ENCODE measurements at places on chromosomes 4 and X. TPM values are rescaled to one million over a fixed set of nuclear protein-coding genes. Genes with fewer than 3 reads are reported as not detected.
A peak's percentile ranks its signal among the peaks of the same experiment; 100 is the strongest.

GRCh38 chr4:95363559-95363925 is 185.2 kb downstream of the UNC5C start:
- DNase-seq, result no peak
- H3K4me3 ChIP-seq, result no peak overlapping the region
- no peaks in the 10 kb centered on the region for H3K27me3 ChIP-seq
- no peaks in the 10 kb centered on the region for H3K36me3 ChIP-seq
- H3K27ac ChIP-seq, result no peak overlapping the region

DNA sequence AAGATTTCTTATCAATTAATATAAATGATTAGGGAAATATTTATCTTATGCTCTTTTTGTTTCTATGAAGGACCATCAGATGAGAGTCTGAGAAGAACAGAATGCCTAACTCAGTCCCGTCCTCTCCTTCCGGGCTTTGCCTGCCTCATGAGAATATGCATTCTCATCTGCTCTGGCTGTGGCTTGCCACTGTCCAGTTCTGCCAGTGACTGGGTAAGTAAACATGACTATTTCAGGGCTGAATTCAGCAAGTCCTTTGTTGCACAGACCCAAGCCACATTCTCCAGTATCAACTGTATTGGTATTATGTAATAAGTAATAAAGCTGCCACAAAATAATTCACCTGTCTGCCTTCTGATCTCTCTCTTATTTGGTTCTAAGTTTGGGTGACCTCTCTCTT is 110.7 kb downstream of the WDFY3 start:
- H3K4me1 ChIP-seq, result peaks cover 15% of the 10 kb centered on the region
- no peak overlapping the region for H3K27ac ChIP-seq
- no peak overlapping the region for H3K4me3 ChIP-seq

GRCh38 chrX:2540426-2540947 is 39.7 kb upstream of the DHRSX start:
- H3K4me1 ChIP-seq, result peaks cover 15% of the 10 kb centered on the region
- no peaks in the 10 kb centered on the region for H3K27me3 ChIP-seq
- H3K4me3 ChIP-seq, result no peak overlapping the region
- DNase-seq, result no peak
- H3K27ac ChIP-seq, result no peak overlapping the region
- H3K36me3 ChIP-seq, result no peaks in the 10 kb centered on the region

- no peak for DNase-seq
- H3K27me3 ChIP-seq, result no peaks in the 10 kb centered on the region
- no peak within 1 kb of the TSS for H3K27ac ChIP-seq
Observed at GRCh38 chr4:2059046-2059725, at the start of gene NAT8L. Gene NAT8L, plus strand, starts transcription at chr4:2059327. Its CDS starts 185 bp downstream, at chr4:2059512.

DNA sequence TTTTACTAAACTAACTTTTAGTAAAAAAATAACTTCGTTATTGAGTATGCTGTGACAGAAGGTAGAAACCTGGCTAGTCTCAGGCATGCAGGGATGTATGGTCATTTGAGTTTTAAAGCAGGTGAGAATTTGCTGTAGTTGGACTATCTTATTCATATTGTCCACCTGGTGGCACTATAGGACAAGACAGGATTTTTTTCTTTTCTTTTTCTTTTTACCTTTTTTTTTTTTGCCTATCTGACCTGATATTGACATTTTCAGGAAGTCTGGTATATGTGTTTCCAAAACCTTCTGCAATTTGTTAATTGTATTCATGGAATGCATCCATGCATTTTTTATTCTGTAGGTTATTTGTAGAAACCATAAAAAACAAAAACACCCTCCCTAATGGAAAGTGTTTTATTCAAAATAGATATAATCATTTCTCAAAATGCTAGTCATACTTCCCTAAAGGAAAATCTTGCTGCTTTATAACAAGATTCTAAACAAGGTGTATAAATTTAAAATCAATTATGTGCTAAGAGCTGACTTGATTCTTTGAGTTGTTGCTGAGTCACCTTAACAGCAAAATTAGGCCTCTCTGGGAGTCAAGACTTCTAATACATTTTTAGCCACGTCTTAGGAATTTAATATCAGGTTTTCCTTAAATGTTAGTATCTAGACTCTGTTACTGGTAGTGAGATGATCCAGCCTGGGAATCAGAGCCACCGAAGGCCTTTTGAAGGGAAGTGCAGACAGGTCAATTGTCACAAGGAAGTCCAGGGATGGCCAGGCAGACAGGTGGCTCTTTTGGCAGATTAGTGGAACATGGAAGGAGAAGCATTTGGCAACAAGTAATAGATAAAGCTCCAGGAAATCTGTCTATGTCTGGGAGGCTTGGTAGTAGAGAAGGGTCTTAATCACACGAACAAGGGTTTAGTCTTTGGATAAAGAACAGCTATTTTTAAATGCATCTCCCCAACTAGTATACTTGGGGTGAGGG is 201.3 kb upstream of the GNPDA2 start:
- H3K27ac ChIP-seq, result no peak overlapping the region
- no peak overlapping the region for H3K4me3 ChIP-seq
- peaks cover 14% of the 10 kb centered on the region for H3K4me1 ChIP-seq
- DNase-seq, result no peak
- H3K27me3 ChIP-seq, result no peaks in the 10 kb centered on the region

GRCh38 chr4:138609943-138610350 is 367.8 kb upstream of the SLC7A11 start:
- DNase-seq, result no peak
- no peak overlapping the region for H3K27ac ChIP-seq
- no peaks in the 10 kb centered on the region for H3K27me3 ChIP-seq
- no peak overlapping the region for H3K4me3 ChIP-seq

GRCh38 chrX:18424482-18425198 is 768 bp upstream of the CDKL5 start:
- H3K36me3 ChIP-seq, result no peaks in the 10 kb centered on the region
- H3K4me1 ChIP-seq, result no peaks in the 10 kb centered on the region
- peak; percentile 18 for DNase-seq
- H3K27ac ChIP-seq, result peak overlapping the region; percentile 84
- H3K27me3 ChIP-seq, result no peaks in the 10 kb centered on the region
- peak overlapping the region; percentile 34 for H3K4me3 ChIP-seq

DNA sequence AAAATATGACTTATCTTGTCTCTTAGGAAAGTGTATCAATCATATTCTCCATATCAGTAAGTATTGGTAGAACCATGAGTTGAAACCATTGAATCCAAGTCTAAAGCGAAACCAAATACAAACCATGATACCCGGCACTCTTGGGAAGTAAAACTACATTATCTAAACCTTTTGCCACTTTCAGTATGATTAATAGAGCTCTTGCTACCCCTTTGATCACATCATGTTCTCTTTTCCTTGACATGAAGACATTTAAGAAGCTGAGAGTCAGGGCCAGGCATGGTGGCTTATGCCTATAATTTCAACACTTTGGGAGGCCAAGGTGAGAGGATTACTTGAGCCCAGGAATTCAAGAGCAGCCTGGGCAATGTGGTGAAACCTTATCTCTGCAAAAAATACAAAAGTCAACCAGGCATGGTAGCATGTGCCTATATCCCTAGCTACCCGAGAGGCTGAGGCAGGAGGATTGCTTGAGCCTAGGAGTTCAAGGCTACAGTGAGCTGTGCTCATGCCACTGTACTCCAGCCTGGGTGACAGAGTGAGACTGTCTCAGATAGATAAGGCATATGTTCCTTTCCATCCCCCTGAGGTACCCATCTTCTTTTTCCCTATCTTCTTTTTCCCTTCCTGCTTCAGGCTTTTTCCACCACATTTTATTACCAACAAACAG is 45.4 kb downstream of the CEP135 start:
- H3K4me3 ChIP-seq, result no peak overlapping the region
- H3K4me1 ChIP-seq, result no peaks in the 10 kb centered on the region
- H3K27ac ChIP-seq, result no peak overlapping the region
- no peaks in the 10 kb centered on the region for H3K36me3 ChIP-seq
- no peak for DNase-seq

GRCh38 chr4:95289028-95289634 is 259.6 kb downstream of the UNC5C start:
- H3K27me3 ChIP-seq, result no peaks in the 10 kb centered on the region
- DNase-seq, result no peak
- no peaks in the 10 kb centered on the region for H3K36me3 ChIP-seq

- DNase-seq, result no peak
- H3K27ac ChIP-seq, result no peak overlapping the region
- no peaks in the 10 kb centered on the region for H3K4me1 ChIP-seq
- H3K4me3 ChIP-seq, result no peak overlapping the region
Observed at GRCh38 chr4:164224871-164225270, 529.1 kb upstream of the SMIM31 start.

- H3K27ac ChIP-seq, result no peak overlapping the region
- no peaks in the 10 kb centered on the region for H3K36me3 ChIP-seq
- no peaks in the 10 kb centered on the region for H3K4me1 ChIP-seq
- no peak overlapping the region for H3K4me3 ChIP-seq
- DNase-seq, result no peak
Observed at GRCh38 chrX:15929194-15929593, 74.6 kb upstream of the AP1S2 start.

DNA sequence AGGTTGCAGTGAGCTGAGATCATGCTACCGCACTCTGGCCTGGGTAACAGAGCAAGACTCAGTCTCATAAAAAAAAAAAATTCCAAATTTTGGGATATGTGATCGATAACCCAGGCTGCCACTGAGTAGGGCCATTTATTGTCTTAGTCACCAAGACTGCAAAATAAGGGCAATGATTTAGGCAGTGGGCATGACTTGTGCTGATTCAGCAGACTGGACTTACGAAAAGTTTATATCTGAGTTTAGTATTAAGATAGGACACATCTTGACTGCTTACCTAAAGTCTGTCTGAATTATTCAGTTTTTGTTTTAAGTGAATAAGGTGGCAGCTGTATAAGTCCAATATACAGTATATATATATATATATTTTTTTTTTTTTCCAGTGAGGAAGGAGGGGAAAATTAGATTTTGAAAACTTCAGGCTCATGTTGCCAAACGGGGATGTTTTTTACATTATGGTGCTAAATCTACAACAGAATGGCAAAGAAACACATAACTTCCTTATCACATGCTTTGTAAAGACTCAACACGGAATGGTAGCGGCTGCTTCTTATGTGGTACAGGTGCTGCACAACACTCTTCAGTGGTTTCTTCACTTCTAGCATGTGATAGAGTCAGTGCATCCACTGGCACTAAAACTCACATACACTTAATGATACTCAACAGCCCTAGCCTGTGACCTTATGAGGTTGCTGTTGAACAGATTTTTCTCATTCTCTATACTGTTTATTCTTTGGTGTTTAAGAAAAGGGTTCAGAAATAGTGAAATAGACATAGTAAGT is 6.5 kb downstream of the TEX13D start:
- no peak overlapping the region for H3K27ac ChIP-seq
- H3K27me3 ChIP-seq, result no peaks in the 10 kb centered on the region
- H3K36me3 ChIP-seq, result no peaks in the 10 kb centered on the region
- no peak for DNase-seq
- H3K4me1 ChIP-seq, result no peaks in the 10 kb centered on the region
- no peak overlapping the region for H3K4me3 ChIP-seq

DNA sequence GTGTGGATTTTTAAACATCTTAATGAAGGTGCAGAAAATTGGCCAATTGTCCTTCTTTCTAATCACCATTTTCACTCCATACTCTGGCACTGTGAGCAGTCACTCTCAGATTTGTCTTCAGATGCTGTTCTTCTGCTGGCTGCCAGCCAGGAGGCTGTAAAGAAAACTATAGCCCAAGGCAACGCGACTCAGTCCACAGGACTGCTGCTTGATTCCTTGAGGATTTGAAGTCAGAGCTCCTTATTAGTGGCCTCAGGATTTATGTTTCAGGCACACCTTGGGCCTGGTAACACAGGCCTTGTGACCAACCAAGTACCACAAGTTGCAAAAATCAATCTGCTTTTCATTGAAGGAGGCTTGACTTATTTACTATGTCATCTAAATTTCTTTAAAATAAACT is 342.6 kb downstream of the GPM6A start:
- no peak for DNase-seq
- no peak overlapping the region for H3K4me3 ChIP-seq
- H3K36me3 ChIP-seq, result no peaks in the 10 kb centered on the region
- no peak overlapping the region for H3K27ac ChIP-seq
- no peaks in the 10 kb centered on the region for H3K27me3 ChIP-seq

GRCh38 chrX:29090811-29091210 is 503.6 kb downstream of the IL1RAPL1 start:
- no peaks in the 10 kb centered on the region for H3K27me3 ChIP-seq
- H3K4me3 ChIP-seq, result no peak overlapping the region
- H3K36me3 ChIP-seq, result no peaks in the 10 kb centered on the region
- no peak for DNase-seq
- H3K27ac ChIP-seq, result no peak overlapping the region
- no peaks in the 10 kb centered on the region for H3K4me1 ChIP-seq

GRCh38 chr4:60683357-60683756 is 516.8 kb upstream of the ADGRL3 start:
- H3K4me1 ChIP-seq, result no peaks in the 10 kb centered on the region
- no peak overlapping the region for H3K4me3 ChIP-seq
- H3K27ac ChIP-seq, result no peak overlapping the region
- no peaks in the 10 kb centered on the region for H3K27me3 ChIP-seq

GRCh38 chr4:183299464-183299863 is 20.6 kb downstream of the CLDN22 start:
- no peak for DNase-seq
- H3K4me1 ChIP-seq, result no peaks in the 10 kb centered on the region
- H3K27ac ChIP-seq, result no peak overlapping the region

GRCh38 chr4:68738036-68738435 is 67.6 kb upstream of the UGT2B15 start:
- H3K4me1 ChIP-seq, result peaks cover 27% of the 10 kb centered on the region
- no peaks in the 10 kb centered on the region for H3K36me3 ChIP-seq
- no peak overlapping the region for H3K27ac ChIP-seq

The MAGEA10 gene
- not detected for total RNA-seq

The USP17L21 gene
- total RNA-seq, result not detected

The TENM3 gene
- 9.6 TPM for total RNA-seq

The SPACA5B gene
- total RNA-seq, result not detected

The FIP1L1 gene
- total RNA-seq, result 48.1 TPM

The PHOX2B gene
- not detected for total RNA-seq

The WNK3 gene
- total RNA-seq, result 0.52 TPM

The AFM gene
- 0.33 TPM for total RNA-seq

The IDUA gene
- total RNA-seq, result 30.0 TPM

The BANK1 gene
- total RNA-seq, result 1.0 TPM

The SPACA5 gene
- total RNA-seq, result not detected

The CABS1 gene
- not detected for total RNA-seq

The LRIT3 gene
- total RNA-seq, result 0.26 TPM

The NOX1 gene
- not detected for total RNA-seq

The HSD17B13 gene
- 19.7 TPM for total RNA-seq

Data from body of pancreas (tissue), 4 donors.